Right kidney (tissue), 9 donors: ENCODE measurements at places on chromosomes 13 and 19.

GRCh38 chr13:113965968-113966884 is 7.7 kb downstream of the C13orf46 start:
- DNase-seq, result no peak

DNA sequence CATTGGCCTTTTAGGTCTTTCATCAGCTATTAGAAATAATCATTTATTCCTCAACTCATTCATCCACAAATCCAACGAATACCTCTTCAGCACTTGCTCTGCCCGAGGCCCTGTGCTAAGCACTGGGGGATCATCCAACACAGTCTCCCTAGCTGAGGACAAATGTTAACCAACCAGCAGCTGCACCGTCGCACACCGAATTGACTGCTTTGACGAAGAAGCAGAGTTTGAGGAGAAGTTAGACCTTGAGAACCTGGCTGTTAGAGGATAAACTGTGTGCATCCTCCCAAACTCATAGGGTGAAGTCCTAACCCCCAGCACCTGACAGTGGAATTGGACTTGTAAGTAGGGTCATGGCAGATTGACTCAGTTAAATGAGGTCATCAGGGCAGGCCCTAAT is 170.9 kb downstream of the USP12 start:
- DNase-seq, result no peak

DNA sequence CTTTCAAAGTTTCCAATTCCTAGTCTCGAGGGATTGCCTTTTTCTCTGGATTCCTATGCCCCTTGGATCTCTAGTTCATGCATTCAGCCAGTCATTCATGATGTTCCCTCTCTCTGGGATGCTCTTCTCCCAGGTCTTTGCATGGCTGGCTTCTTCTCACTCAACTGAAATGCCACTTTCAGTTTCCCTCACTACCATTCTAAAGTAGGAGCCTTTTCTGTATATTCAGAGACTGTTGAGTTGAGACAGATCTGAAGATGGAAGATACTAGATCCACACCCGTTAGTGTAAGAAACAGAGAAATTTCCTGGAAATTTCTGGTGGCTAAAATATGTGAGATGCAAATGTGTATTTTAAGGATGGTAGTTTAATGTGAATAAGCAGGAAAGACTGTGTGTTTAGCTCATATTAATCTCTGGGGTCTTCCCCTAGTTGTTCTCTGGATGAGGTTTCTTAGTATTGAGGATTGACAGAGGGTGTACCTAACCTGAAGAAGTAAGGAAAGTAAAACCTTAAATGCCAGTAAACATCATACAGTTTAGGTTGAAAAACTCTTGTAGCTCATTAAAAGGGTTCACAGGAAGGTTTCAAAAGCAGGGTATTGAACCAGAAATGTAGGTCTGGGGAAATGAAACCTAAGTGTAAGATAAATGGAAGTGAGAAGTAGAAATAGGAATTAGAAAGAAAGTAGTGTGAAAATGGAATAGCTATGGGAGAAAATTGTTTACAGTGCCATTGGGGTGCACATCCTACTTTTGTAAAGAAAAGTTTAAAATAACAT is 331.3 kb downstream of the NDFIP2 start:
- no peak for DNase-seq

DNA sequence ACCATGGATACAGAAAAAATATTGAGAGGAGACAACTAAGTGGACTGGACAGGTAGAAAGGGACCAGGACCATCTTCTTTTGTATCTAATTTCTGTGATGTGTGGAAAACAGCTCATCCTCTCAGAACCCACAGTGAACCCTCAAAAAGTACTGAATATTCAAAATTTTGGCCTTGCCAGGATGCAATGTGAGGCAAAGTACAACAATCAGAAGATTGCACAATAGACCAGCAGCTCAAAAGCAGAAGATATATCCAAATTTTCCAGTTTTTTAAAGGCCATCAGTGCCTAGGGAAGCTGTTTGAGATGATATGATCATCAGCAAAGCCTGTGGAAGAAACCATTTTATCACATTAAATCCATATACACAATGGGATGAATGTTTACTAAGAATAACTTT is 973.3 kb upstream of the MIR17HG start:
- no peak for DNase-seq

- DNase-seq, result no peak
Measured at GRCh38 chr13:37539976-37540605, 58.5 kb downstream of the POSTN start.

DNA sequence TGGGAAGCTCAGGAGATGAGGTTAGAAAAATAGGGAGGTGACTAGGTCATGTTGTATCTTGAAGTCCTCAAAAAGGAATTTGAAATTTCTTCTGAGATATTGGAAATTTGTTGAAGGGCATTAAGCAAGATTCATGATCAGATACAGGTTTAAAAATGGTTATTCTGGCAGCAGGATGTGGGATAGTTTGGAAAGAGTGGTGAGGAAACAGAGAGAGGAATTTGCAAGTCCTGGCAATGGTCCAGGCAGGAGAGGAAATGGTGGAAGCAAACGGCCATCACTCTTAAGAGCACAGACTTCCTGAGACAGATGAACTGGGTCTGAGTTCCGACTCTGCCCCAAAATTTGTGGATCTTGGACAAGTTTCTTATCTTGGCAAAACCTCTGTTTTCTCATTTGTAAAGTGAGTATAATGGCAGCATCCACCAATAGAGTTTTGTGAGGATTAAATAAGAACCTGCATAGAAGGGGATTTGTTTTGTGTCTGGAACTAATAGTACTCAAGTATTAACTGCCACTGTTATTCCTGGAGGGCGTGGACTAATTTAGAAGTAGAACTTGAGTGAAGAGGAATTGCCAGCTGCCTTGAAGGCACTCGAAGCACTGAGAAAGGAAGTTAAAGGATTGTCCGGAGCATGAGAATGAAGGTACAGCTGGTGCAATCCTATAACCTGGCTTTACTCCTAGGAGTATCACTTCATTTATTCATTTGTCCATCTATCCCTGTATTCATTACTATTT is 99.6 kb downstream of the CCNA1 start:
- DNase-seq, result no peak

DNA sequence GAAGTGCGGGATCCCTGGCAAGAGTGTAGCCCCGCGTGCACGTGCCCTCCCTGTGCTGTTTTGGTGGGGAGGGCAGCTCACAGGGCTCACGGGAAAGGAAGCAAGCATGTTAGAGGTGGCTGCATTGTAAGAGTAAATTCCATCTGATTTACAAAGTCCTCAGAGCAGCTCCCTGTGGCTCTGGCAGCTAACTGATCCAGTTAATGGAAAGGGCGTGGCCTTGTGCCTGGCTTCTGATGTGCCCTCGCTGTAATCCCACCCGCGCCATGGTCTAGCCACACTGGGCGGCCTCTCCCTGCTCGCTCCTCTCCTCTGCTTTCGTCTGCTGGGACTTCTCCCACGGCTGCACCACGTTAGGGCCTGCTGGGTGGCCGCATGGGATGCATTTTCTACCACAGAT is 258.5 kb downstream of the FGF9 start:
- DNase-seq, result no peak

GRCh38 chr13:26698392-26699196 is 62.0 kb downstream of the GPR12 start:
- DNase-seq, result peak; percentile 75

DNA sequence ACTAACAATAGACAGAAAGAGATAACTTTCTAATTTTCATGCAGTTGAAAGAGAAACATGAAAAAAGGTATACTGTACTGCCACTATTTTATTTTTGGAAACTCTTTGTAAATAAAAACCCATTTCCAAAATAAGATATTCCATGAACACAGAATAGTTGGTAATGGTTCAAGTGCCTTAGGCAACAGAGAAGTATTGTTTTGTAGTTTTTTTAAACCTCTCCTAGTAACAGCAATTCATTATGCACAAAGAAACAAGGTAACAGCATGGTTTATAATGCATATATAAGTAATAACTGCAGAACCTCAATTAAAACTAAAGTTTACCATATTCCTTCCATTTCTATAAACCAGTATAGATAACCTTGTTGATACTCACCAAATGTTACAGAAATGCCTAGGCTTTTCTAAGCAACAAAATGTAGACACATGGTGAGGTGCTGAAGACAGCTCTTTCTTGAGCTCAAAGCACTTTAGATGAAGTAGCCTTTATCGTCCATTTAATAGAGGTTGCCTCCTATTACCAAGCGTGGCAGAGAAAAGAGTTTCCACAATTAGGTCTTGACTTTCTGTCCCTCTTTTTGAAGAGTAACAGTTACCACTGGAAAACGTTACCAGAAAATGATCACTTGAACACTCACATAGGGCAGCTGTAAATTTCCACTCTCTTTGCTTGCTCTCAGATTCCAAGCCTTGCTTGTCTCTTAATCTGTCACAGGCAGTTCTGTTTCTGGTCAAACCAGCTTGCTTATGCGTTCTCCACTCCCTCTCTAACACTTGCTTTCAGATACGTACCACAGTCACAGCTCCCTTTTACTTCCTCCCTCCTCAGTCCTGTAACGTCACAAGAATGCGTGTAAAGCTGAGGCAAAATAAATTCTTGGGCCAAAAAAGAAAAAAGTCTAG is 42.9 kb downstream of the CAB39L start:
- DNase-seq, result peak; percentile 25

DNA sequence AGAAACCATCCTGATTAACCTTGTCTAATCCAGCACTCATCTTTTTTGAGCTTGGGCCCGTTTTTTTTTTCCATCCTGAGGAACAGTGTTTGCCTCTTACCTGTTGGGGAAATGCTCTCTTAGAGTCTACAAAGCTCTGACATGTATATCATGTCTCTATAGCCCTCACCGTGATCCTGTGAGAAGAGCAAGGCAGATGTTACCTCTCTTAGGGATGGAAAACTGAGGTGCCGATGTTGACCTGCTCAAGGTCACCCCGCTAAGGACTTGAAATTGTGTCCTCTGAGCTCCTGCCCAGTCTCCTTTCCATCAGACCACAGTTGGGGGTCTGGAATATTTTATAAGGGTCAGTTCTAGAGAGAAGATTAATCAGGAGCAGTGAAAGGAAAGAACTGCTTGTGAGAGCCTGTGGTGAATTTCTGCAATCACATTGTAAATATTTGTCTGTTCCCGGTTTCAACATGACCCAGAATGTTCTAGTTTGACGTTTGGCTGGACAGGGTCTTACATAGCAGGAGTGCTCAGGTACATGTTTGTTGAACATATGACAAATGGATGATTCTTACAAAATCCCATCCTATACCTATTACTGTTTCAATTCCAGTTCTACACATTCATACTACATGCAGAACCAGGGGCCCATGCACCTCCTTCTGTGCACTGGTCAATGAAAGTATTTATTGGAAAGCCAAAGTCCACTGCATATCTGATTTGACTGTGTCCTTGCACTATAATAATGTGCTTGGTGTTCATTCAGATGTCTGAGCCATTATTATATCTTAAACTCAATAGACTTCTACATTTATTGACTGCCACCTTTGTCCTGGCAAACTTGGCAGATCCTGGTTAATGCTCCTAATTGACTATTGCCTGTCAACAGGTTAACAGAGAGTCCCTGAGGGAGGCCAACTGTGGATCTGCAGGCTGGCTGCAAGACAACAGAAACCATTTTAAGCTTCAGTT is 12.1 kb downstream of the SLC25A15 start:
- no peak for DNase-seq

DNA sequence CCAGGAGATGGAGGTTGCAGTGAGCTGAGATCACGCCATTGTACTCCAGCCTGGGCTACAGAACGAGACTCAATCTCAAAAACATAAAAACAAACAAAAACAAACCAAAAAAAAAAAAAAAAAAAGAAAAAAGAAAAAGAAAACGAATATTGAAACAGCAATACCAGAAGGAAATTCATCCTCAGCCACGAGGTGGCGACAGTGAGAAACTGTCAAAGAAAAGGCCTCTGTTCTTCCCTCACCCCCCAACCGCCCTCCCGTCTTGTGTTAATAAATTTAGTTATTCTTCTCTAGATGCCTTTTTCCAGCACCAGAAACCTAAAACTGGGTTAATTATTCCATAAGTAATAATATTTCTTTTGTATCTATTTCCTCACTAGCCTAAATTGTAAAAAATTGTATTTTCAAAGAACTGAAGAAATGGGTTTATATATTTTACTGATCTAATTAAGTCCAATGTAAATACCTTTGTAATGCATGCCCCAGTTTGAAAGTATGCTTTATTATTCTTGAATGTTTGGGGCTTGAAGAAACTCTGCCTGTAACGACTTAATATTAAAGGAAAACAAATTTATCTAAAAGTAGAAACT is 38.6 kb downstream of the LIG4 start:
- no peak for DNase-seq

DNA sequence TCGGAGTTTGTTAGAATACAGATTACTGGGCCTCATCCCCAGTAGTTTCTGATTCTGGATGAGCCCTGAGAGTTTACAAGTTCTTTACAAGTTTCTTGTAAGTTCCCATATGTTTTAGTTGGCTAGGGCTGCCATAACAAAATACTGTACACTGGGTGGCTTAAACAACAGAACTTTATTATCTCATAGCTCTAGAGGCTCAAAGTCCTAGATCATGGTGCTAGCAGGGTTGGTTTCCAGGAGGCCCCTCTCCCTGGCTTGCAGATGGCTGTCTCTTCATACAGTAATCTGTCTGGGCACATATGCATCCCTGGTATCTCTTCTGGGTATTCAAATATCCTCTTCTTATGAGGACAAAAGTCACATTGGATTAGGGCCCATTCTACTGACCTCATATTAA is 167.2 kb downstream of the KLF5 start:
- DNase-seq, result no peak

DNA sequence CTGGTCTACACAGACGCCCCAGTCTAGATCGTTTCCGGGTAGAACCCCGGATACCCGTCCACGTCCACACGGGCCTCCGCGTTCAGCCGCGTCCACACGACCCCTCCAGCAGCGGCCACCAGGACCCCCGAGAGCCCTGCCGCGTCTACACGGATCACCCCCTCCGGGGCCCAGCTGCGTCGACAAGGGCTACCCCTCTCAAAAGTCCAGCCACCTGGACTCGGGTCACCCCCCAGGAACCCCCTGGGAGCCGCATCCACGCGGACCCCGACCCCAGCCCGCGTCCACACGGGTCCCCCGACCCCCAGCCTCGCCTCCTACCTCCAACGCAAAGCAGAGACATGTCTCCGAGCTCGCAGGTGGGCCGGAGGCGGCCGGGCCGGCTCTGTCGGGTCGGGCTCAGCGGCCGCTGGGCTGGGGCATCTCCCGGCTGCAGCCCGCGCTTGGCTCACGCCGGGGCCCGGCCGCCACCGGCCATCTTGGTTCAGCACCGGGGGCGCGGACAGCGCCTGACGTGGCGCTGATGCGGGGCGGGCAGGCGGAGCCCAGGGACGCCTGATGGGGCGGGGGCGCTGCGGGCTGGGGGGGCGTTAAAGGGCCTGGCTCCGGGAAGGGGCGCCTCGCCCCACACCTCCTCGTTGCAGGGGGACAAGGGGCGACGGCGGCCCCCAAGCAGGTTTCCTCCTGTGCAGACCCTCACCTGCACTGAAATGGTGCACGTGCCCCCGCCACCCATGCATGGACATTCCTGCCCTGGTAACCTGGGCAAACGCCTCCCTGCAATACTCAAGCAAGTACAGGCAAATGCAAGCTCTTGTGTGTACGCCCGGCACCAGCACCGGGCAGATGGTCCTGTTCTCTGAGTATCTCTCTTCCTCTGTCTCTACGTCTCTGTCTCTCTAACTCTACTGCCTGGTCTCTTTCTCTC is at the start of gene UNC13A:
TSS of gene UNC13A (minus strand) at position 498 of the 928 bp plus-strand sequence. CDS start at position 343, 155 bp downstream.
- peak; percentile 48 for DNase-seq

GRCh38 chr13:103039183-103039582 is 27.0 kb downstream of the SLC10A2 start:
- DNase-seq, result peak; percentile 3
